ENCODE measurements at places on chromosomes 4 and X.

GRCh38 chr4:114025176-114025777 is 45.8 kb upstream of the ARSJ start:
- no peak for DNase-seq

DNA sequence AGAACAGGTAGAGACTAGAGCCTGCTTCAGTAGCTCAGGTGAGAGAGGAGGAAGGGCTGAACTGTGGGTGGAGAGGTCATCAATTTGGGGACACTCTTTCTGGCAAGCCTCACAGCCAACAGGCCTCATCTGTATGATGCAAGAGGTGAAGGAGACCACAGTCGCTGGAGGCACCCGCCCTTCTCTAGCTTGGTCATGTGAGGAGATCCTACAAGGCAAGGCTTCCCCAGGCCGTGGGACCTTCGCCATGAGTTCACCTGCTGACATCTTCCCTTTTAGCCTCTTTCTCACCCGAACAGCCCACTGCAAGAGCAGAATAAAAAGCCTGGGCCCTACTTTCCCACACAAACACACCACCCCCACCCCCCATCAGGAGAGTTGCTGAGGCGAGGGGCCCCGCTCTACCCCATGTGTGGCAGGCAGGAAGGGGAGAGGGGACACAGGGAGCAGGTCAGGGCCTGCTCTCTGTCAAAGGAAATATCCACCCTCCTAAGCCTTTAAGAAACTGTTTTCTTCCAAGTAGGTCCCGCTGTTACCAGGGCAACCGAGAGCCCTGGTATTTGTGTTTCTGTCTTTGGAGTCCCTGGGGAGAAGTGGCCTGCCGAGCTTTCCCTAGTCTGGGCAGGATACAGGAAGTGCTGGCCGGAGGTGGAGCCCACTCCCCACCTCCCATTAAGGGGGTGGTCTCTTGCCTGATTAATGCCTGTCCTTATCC is 8.1 kb downstream of the RTL5 start:
- no peak for DNase-seq

- no peak for DNase-seq
Observed at GRCh38 chr4:150145090-150145945, 67.1 kb downstream of the DCLK2 start.

GRCh38 chr4:158131027-158131426 is 41.8 kb downstream of the GASK1B start:
- DNase-seq, result no peak

- DNase-seq, result no peak
Observed at GRCh38 chrX:151153667-151154066, 22.7 kb upstream of the GPR50 start.

DNA sequence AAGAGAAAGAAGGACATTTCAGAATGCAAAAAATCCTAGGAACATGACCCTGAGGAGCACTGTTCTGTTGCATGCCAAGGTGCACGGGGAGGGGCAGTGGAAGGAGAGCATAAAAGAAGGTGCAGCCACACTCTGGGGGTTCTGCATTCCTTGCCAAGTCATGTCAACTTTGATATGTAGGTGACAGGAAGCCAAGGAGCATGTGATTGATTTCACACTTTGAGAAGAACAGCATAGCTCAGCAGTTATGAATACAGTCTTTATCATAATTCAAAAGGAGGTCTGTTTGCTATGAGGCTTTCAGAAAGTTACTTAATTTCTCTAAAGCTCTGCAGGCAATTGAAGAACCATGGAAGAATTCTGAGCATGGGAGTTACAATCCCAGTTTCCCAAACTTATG is 50.6 kb downstream of the SCFD2 start:
- DNase-seq, result no peak

DNA sequence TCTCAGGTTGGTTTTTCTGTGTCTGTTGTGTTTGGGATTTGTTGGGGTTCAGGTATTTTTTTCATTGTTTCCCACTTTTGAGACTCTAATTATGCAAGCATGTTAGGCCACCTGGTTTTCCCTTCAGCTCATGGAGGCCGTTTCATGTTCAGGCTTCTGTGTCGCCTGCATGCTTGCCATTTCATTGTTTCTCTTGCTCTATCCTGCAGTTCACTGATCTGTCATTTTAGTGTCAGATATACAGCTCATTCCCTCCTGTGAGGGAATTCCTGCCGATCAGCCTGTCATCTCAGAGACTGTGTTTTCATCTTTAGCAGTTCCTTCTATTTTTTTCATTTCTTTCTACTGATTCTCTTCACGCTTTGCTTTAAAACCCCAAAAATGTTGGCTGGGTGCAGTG is 49.4 kb upstream of the HGFAC start:
- DNase-seq, result no peak

- no peak for DNase-seq
Observed at GRCh38 chr4:71974681-71975080, 57.1 kb upstream of the NPFFR2 start.

DNA sequence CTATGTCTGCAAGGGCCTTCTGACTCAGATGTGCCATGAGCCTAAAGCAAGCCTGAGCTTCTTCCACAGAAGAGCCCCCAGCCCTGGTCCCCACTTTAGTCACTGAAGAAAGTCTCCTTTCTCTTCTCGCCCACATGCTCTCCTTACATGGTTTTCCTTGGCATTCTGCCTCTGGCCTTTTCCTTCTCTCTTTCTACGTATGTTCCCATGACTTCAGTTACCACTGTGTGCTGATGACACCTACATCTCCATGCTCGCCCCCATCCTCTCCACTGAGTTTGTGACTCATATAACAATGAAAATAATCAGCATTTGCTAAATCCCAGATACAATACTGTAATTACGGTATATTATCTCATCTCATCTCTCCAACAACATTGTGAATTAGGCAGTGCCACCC is 149.3 kb downstream of the AMMECR1 start:
- DNase-seq, result no peak

- no peak for DNase-seq
Observed at GRCh38 chr4:168769416-168769815, 240.6 kb downstream of the CBR4 start.

- DNase-seq, result no peak
Observed at GRCh38 chrX:155857561-155857960, 23.6 kb upstream of the VAMP7 start.

DNA sequence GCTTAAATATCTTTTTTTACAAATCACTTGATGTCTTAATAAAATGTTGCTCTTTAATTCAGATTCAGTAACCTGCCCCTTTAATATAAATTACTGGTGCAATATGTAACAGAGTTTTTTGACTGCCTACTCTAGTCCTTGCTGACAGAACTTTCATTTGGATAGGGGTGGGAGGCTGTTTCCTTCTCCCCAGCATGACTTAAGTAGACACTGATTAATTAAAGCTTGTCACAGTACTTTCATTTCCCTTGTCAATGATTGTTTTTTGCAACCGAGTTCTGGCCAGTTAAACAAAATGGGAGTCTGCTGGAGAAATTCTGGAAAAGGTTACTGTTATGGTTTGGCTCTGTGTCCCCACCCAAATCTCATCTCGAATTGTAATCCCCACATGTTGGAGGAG is 37.3 kb upstream of the BBS12 start:
- no peak for DNase-seq
